ENCODE measurements at places on chromosomes 1 and 21.

DNA sequence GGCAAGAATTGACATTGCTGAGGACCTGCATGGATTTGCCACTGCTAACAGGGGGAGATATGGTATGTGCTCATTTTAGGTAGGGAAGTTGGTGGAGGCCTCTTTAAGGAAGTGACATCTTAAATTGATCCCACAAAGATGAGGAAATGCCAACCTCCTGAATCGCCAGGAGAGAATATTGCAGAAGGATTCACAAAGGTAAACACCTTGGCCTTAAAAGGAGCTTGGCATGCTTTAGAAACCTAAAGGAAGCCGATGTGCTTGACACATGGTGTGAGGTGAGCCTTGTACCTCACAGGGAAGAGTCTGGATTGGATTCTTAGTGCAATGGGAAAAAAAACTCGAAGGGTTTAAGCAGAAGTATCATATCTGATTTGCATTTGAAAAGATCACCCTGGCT lies 470.5 kb upstream of the DAB1 start:
- no peak for DNase-seq

DNA sequence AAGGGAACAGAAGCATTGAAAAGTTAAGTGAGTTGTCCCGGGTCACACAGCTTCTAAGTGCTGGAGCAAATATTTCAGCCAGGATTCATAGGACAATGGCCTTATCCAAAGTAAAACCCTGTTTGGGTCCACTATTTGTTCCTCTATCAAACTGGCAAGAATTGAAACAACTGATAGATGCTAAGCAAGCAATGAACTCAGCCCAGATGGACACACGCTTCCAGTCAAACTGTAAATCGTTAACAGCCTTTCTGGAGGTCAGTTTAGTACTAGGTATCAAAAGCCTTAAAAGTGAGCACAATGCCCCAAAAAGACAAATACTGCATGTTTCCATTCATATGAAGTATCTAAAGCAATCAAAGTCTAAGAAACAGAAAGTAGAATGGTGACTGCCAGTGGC lies 779 bp upstream of the SVBP start:
- no peak for DNase-seq

DNA sequence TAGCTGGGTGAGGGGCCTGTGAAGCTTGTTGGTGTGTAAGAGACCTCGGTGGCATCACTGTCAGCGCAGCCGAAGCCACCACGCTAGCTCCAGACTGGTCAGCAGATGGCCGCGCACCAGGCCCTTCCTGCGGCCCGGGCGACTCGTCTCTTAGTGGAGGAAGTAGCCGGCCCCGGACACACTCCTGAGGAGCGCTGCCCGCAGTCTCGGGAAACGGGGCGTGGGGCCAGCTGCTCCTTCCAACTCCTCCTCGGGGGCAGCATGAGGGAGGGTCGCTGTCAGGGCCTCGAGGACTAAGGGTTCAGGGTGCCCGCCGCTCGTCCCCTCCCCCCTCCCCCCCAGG lies 20.4 kb downstream of the H3-3A start:
- DNase-seq = peak; percentile 21

GRCh38 chr1:42419126-42419821 lies 36.5 kb downstream of the ZMYND12 start:
- DNase-seq = no peak

GRCh38 chr1:215056584-215056983 lies 26.0 kb upstream of the KCNK2 start:
- DNase-seq = no peak

DNA sequence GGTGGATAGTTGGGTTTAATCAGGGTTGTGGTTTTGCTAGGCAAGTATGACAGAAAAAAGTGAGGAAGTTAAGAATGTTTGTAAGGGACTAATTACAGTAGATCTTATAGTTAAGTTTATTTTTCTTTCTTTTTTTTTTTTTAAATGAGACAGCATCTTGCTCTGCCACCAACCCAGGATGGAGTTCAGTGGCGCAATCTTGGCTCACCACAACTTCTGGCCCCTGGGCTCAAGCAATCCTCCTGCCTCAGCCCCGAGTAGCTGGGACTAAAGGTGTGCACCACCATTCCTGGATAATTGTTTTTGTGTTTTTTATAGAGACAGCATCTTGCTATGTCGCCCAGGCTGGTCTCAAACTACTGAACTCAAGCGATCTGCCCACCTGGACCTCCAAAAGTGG lies 41.7 kb downstream of the EYA3 start:
- no peak for DNase-seq

DNA sequence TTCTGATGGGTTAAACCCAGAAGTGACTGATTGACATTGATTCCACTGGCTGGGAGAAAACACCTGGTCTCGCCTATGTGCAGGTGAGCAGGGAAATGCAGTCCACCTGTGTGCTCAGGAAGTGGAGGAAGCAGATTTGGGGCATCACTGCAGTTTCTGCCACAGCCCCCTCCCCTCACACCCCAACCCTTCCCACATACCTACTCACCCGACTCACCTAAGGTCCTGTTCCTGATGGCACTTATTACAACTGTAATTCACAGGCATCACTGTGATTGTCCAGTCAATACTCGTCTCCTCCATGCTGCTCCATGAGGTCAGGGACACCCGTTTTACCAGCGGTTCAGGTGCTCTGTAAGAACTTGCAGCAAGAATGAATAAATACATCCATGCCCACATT lies 68.5 kb downstream of the PCP4 start:
- no peak for DNase-seq

DNA sequence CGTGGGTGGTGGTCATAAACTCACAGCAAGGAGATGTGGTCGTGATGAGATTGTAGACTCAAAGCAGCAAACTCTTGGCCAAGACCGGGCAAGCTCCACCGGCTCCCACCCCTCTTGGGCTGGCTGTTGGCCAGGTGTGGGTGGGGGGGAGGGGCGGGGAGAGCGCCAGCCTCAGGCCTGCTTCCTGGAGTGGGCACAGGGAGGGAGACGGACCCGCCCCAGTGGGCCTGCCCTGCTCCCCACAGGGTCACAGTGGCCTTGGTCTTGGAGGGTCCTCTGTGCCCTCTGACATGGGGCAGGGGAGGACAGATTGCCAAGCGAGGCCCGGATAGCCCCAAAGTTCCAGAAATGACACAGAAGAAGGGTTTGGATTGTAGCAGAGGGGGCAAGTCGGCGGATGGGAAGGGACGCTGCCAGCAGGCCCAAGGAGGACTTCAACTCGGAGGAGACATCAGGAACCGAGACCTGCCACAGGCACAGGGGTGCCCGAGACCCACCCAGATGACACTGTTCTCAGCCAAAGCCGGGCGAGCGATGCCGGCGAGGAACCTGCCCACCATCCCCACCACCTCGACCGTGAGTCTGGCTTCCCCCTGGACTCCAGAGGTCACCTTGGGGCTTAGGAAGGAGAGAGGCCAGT lies 85.4 kb upstream of the ACTRT2 start:
- DNase-seq = no peak

DNA sequence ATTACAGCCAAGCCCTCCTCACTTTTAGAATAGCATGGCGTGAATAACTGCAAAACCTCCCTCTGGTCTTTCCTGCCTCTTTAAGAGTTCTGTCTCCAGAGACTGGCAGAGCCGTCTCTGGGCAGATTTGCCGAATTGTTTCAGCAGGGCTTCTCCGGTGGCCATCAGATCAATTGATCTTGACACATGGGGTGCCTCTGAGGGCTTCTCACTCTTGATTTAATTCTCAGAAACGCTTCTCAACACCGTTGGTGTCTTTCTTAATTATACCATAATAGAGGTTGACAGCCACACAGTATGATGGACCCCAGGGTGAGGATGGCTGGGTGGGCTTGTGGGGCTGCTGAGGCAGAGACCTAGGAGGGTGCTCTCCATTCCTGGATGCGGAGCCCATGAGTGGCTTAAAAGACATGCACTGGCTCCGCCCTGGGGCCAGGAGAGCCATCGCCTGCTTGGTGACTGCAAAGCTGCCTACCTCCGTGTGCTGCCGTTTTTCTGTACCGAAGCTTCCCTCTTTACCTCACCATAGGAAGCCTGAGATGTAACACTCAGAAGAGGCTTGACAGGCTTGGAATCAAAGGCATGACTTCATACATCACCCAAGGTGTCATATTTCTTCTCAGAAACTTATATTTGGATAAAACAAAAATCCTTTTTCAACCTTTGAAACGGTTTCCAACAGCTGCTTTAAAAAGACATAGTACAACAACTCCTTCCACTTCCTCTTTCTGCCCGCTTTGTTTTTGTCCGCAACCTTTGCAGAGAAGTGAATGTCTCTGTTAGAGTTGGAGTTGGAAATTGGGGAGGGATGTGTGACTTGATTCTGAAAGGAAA lies 82.9 kb downstream of the GALNT2 start:
- peak; percentile 52 for DNase-seq

GRCh38 chr21:37619464-37619974 lies 252.9 kb downstream of the DYRK1A start:
- DNase-seq = no peak

DNA sequence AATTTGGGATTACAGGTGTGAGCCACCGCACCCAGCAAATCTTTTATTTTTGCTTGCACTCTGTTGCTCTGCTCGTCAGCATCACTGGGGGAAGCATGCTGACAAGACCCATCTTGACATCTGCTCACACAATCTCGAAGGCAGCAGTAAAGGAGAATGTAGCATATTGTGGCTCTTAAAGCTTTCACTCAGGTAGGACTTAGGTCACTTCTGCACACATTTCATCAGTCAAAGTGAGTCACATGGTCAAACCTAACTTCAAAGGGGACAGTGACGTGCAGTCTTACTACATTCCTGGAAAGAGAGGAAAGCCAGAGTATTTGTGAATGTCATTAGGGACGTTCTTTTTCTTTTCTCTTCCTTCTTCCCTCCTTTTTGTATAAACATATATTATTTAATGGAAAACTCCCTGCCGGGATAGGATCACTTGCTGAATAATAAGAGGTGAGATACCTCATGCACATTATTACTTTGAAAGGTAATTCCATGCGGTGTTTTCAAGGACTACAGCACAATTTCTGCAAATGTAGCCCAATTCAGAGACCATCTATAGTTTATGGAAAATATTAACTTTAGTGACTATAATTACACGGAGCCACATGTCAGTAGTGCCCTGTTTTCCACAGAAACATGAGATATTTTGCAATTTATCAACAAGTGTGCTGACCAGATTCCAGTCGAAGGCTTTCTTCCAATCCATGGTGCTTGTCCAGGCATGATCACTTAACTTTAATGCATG lies 19.3 kb upstream of the ACBD6 start:
- no peak for DNase-seq

DNA sequence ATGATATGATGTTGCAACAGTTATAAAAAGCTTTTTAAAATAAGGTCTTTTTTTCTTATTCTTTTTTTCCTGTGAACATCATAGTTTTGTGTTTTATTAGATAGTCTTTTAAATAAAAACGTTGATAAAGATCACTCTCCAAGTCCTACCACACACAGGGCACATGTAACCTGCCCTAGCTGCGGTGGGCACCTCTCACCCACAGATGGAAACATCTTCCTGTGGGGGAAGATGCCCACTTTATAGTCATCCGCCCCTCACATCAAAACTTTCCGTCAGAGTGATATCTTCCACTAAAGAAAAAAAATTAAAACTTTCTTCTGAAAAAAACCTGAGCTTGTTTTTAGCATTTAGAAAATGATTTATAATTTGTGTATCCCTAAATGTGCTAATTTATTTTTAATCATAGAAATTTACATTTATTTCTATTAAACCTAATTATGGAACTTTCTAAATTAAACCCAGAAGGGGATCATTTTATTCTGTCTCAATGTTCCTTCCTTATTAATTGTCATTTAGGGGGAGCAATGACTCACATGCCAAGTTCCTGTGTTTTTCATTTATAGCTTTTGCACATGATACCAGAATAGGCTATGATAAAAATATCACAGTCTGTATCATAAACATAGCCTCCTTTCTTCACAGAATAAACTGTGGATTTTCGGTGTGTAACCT lies 24.7 kb downstream of the TNFRSF9 start:
- no peak for DNase-seq

DNA sequence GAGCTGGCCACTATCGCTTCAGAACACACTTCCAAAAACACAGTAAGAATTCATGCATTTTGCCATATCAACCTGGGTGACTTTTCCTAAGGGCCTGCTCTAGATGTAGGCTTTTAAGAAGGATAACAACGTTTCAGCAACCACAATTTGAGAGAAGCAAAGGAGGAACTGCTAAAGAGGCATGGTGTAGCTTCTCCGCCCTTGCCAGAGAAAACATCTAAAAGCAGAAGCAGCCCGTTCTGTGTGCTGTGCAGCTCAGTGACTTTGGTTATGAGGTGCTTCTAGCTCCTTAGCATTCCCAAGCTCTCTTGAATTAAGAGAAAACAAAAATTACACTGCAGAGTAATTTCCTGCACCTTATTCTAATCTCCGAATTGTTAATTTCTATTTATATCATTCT lies 2.7 kb downstream of the PER3 start:
- DNase-seq = no peak

DNA sequence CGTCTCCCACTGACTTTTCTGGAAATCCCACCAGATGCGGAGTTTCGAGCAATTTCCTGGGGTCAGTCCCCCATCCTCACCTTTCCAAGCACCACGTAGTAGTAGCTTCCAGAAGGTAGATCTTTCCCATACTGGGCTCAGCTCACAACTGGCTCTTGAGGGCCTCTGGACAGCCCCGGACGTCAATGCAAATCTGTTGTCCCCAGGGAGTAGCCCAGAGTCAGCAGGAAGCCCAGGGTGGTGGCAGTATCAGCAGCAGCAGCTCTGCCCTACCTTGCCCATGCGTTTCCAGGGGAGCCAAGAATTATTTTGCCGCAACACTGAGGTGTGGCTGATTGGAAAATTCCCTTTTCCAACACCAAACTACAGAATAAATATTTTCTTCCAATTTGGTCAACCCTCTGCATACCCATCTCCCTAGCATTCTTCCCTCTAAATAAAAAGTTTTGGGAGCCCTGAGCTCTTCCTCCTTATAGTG lies 70.3 kb downstream of the CD46 start:
- peak; percentile 97 for DNase-seq

- DNase-seq = no peak
These were observed 41.3 kb upstream of the KCNE1 start for GRCh38 chr21:34553151-34553952.

DNA sequence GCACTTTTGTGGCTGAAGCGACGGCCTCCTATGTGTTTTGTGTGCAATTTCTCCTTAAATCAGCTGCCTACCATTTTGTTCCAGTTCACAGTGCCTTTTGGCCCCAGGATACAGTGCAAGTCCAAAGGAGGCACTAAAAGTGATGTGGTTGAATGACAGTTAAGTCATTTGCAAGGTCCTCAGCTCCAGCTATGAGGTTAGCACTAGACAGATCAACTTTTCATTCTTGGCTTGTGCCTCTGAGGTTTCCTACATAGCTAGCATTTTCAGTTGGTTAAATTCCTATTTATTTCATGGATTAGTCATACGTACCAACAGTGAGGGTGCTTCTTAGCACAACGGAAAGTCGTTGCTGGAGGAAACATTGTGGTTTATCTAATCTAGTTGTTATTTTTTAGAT lies 59.3 kb upstream of the NTPCR start:
- no peak for DNase-seq

DNA sequence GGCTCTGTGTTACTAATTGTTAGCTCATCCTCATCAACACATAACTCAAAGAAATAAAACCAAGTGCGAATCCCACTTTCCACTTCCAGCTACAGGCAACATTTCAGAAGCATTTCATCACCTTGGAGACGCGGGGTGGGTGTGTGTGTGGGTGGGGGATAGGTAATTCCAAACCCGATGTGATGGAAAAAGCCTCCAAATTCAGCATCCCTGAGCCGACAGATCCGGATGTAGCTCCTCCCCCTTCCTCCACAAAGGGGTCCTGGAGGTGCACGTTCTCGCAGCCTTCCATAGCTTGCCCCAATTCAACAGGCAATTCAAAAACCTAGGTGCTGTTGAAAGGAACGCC lies 486 bp downstream of the HSPA13 start:
- DNase-seq = no peak

GRCh38 chr1:94992863-94993563 lies 66.1 kb upstream of the CNN3 start:
- no peak for DNase-seq

- DNase-seq = no peak
These were observed 647 bp downstream of the TSEN15 start for GRCh38 chr1:184052194-184052559.
